Stimulated activated CD4-positive, alpha-beta T cell treated with anti-CD3 and anti-CD28 coated beads, Interleukin-2, amount 100 ng/mL, for 24 hours (primary cell): ENCODE measurements at places on chromosomes 13 and 19.
A peak's percentile ranks its signal among the peaks of the same experiment; 100 is the strongest.

DNA sequence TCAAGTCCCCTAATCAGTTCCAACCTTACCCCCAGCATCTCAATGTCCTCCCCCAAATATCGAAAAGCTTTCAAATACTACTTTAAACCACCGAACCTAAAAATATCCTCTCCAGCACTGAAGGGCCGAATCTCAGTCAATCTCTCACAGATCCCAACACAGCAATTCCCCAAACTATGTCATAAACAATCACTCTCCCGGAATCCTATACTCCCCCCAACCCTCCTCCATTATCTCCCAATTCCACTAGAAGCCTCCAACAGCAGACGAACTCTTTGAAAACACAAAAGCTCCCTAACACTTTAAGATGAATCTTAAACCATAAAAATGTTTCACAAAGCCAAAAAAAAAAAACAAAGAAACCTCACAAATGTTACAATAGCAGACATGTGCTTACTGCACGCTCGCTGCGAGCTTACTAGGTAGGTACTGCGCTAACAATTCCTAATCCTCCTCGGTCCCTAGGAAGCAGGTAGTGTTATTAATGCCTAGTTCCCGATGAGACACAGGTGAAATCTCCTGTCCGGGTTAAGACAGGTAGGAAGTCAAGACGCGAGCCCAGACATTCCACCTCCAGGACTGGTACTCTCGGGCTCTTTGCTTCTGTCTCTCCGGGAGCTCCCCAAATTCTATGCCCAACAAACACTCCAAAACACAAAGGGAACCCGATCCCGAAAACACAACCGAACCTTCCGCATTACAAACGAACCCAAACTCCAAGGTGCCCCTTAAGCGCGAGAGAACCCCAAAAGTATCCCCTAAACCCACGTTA, 14.2 kb downstream of the FBXO46 start:
- DNase-seq, result peak; percentile 26

- no peak for DNase-seq
These were observed 32.8 kb downstream of the COG6 start for GRCh38 chr13:39688278-39688677.

DNA sequence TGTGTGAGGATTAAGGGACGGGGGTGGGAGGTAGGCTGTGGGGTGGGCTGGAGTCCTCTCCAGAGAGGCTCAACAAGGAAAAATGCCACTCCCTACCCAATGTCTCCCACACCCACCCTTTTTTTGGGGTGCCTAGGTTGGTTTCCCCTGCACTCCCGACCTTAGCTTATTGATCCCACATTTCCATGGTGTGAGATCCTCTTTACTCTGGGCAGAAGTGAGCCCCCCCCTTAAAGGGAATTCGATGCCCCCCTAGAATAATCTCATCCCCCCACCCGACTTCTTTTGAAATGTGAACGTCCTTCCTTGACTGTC, 5.5 kb downstream of the FOSB start:
- no peak for DNase-seq

DNA sequence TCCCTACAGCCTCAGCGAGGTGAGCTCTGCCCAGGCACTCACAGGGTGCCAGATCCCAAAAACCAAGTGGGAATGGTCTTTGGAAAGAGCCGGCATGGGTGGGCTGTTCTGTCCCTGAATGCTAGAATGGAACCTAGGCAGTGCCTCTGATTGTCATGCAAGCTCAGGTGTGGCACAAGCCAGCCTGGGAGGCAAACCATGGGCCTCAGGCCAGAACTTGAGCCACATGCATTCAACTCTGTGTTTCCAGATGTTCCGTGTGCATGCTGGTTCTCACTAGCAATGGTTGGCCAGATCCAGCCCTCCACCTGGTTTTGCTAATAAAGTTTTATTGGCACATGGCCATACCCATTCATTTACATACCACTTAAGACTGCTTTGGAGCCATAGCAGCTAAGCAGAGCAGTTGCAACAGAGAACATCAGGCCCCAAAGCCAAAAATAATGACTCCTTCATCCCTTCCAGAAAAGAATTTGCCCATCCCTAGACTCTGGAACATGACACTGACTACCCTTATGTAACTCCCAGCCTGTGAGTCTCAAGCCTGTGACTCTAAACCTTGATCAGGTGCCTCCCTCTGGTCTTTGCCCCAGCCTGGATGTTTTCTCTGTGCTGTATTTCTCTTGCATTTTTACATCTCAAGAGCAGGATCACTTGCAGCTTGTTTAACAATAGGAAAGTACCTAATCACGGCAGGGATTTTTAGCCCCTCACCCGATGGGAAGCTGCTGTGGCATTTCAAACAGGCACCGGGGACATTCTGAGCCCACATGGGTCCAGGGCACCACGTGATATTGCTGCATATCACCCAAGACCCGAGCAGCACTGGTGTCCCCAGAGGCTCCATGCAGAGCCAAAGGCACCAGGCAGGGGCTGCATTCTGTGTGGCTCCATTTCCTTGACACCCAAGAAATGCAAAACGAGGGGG, 55.4 kb upstream of the USE1 start:
- DNase-seq, result no peak

DNA sequence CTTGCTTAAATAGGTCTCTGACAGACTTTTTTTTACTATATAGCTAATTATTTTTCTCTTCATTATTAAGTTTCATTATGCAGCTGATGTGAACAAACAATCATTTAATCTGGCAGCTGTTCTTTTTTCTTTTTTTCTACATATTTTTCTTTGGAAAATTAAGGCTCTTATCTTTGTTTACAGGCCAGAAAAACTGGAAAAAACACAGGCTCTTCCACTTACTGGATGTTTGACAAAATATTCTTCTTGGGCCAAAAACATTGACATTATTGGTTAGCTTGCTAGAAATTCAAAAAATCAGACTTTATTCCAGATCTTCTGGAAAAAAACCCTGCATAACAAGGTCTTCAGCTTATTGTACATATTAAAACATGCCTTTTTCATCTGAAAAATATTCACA, 15.7 kb downstream of the ZNF66 start:
- no peak for DNase-seq

DNA sequence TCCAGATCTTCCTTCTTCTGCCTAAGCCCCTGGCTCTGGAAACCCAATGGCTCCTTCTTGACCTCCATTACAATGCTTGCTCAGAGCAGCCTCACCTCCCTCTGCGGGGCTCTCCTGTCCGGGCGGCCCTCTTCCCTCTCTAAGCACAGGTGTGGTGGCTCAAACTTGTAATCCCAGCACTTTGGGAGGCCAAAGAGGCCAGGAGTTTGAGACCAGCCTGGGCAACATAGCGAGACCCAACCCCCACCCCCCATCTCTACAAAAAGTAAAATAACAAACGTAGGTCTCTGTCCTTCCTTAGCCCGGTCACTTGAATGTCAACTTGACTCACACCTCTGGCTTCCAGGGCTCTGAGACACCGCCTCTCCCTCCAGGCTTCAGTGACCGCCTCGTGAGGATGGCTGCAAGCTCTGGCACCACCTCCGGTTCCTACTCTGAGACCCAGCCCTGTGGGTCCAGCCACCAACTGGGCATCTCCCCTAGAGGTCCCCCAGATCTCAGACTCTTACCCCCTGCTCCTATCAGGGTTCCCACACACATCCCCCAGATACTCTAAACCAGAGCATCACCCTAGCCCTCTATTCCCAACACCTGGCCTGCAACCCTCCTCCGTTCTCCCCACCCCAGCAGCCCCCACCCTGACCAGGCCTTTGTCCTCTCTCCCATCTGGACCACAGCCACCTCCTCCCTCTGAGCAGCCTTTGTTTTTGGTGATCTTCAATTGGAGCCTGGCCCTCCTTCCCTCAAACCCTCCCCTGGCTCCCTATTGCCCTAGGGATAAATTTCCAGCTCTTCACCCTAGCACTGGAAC, 4.7 kb upstream of the TLE2 start:
- DNase-seq, result no peak

DNA sequence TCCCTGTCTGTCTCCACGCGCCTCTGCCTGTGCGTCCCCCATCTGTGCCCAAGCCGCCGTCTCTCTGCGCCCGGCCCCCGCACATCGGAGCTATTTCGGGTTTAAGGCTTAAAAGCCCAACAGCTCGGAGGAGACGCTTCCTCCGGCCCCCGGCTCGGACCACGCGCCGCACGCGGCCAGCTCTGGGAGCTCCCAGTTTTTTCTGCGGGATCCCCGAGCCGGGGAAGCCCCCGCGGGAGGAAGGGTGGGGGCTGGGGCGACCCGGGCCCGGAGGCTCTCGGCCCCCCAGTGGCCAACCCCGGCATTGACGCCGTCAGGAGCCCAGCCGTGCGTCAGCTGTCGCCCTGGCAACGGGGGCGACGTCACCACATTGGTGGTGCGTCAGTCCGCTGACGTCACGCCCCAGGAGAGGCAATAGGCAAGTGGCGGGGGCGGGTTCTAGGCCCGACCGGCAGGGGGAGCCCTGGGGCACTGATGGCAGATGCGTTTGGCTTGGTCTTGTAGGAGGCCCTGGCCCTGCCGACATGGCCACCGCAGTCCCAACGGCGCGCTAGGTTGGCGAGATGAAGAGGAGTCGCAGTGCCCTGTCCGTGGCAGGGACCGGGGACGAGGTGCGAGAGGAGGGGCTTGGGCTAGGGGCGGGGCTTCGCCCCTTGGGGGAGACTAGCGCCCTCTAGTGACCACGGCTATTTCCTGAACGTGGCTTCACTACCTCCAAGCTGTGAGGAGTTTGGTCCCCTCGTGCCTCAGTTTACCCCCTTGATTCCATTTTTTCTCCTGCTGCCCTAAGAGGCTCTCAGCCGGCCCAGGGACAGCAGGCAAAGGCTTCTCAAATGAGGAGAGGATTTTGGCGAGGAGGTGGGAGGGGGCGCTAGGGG, 3.7 kb upstream of the PDE4A start:
- DNase-seq, result peak; percentile 94

GRCh38 chr19:2494447-2495129, 18.7 kb downstream of the GADD45B start:
- DNase-seq, result peak; percentile 53

- DNase-seq, result peak; percentile 42
These were observed 4.8 kb downstream of the FCHO1 start for GRCh38 chr19:17755977-17756670.

- no peak for DNase-seq
These were observed 54.5 kb downstream of the RCBTB2 start for GRCh38 chr13:48478391-48478790.

GRCh38 chr19:54026656-54027055, 35.2 kb downstream of the CACNG6 start:
- DNase-seq, result no peak
